Uterine smooth muscle cell (primary cell): ENCODE measurements at places on chromosomes 2 and 18. TPM values are rescaled to one million over a fixed set of nuclear protein-coding genes. Genes with fewer than 3 reads are reported as not detected.

SFT2D3 gene
- total RNA-seq, result 5.5 and 5.9 TPM in 2 replicates

SERPINB12 gene
- total RNA-seq, result not detected in 2 replicates

PID1 gene
- 5.3 and 5.7 TPM in 2 replicates for total RNA-seq

ANKRD30B gene
- total RNA-seq, result 0.12 and 0.55 TPM in 2 replicates

SLC23A3 gene
- total RNA-seq, result 1.00 and 2.5 TPM in 2 replicates

PDK1 gene
- total RNA-seq, result 25.9 and 26.4 TPM in 2 replicates

CD226 gene
- total RNA-seq, result 0.44 and 0.50 TPM in 2 replicates

RAB27B gene
- 18.3 and 22.2 TPM in 2 replicates for total RNA-seq

LONRF2 gene
- 6.5 and 7.6 TPM in 2 replicates for total RNA-seq

COBLL1 gene
- 9.1 and 14.5 TPM in 2 replicates for total RNA-seq

STARD6 gene
- not detected in 2 replicates for total RNA-seq

PLA2R1 gene
- 8.0 and 11.1 TPM in 2 replicates for total RNA-seq

CMPK2 gene
- 2.9 and 15.4 TPM in 2 replicates for total RNA-seq

MC2R gene
- total RNA-seq, result not detected in 2 replicates

CPO gene
- 0.12 TPM in 1 of 2 replicates, not detected in the other for total RNA-seq

LYPD6 gene
- total RNA-seq, result 3.6 and 4.4 TPM in 2 replicates

PSMA8 gene
- total RNA-seq, result not detected in 2 replicates

SCYGR4 gene
- not detected in 2 replicates for total RNA-seq

RAB17 gene
- 0.11 and 0.12 TPM in 2 replicates for total RNA-seq

ITSN2 gene
- 38.7 and 42.6 TPM in 2 replicates for total RNA-seq

HOXD8 gene
- total RNA-seq, result 2.4 and 4.4 TPM in 2 replicates

COLEC12 gene
- 7.2 and 13.2 TPM in 2 replicates for total RNA-seq

TEKT4 gene
- total RNA-seq, result not detected in 2 replicates

ORC2 gene
- total RNA-seq, result 15.1 and 18.7 TPM in 2 replicates

FBLN7 gene
- total RNA-seq, result 1.1 and 2.4 TPM in 2 replicates
